ENCODE measurements at places on chromosomes 11 and 22.

DNA sequence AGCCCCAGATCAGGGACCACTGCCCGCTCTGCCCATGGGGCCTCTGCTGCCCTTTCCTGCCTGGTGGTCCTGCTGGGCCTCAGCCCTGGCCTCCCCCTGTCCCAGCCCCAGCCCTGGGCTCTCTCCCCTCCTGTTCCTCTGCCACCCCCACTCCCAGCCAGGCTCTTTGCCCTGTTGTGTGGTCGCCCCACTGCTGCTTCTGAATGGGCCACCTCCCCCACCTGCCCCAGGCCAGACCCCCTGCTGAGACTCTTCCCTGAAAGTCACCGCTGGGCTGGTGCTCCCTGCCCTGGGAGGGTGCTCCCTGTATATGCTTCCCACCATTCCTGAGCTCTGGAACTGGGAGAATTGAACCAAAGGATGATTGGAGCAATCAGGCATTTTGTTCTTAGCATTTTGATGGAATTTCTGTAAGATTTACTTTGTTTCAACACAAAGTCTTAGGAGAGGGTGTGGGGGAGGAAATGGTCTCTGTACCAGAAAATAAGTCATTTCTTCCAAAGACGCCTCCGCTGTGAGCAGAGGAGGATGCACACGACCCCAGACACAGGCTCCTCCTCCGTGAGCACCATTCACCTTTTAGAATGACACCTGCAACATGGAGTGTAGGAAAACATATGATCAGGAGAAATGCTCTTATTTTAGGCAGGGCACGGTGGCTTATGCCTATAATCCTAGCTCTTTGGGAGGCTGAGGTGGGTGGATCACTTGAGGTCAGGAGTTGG lies 5.2 kb downstream of the APOBEC3B start:
- no peak for DNase-seq

- no peak for DNase-seq
These were observed 4.1 kb upstream of the ANKRD13D start for GRCh38 chr11:67284811-67285540.

DNA sequence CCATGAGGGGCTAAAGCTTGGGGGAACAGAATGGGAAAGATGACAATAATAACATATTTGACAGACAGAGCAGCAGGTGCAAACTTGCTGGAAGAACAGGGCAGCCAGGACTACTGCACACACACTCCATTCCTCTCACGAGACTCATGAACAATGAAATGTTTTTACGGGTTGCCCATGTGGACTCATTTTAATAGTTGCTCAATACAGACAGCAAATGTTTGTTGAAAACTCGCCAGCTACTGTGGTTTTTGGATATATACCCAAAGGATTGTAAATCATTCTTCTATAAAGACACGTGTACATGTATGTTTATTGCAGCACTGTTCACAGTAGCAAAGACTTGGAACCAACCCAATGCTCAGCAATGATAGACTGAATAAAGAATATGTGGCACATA lies 10.3 kb downstream of the SYT13 start:
- DNase-seq: no peak

- no peak for DNase-seq
These were observed 186.5 kb downstream of the SHANK2 start for GRCh38 chr11:71065841-71066240.

- no peak for DNase-seq
These were observed 94.8 kb downstream of the KCNQ1 start for GRCh38 chr11:2539371-2540222.

DNA sequence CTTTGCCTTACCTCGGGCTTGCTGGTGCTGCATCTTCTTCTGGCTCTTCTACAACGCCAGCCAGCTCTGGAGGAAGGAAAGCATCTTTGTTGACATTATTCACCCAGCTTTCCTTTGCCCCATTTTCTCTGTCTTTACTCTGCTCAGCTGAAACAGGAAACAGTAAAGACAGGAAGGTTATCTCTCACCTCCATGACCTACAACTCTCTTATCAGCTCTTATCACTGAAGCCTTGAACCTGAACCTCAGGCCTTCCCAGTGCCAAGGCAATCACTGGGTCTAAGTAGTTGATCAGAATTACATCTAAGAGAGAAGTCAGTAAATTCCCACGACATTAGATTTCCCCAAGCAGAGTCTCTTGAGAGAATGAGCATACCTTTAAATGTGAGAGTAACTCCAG lies 59.6 kb upstream of the CCDC89 start:
- DNase-seq: no peak

DNA sequence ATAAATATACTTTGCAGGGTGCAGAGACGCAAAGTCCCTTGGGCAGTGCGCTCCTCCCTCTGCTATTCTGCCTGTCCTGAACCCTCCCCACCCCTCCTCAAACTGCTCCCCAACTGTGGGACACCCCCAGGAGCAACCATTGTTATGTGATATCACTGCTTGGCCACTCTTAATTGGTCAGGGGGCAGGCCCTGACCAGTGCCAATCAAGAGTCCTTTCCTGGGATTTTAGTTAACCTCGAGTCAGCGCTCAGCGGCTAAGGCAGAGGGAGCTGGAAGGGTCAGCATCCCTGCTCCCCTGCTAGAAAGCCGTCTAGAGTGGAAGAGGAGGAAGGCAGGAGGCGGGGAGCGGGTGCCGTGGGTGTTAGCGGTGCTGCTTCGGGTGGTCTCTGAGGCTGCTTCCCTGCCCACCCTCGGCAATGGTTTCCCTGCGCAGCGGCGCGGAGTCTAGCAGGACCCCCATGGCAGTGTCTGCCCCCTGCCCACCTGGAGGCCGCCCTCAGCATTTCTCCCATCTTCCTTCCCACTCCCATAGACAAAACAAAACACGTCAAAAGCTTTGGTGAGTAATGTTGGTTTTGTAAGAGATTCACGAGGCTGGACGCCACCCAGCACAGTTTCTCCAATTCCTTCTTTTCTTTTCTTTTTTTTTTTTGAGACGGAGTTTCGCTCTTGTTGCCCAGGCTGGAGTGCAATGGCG lies 38.4 kb upstream of the A4GALT start:
- DNase-seq: no peak

DNA sequence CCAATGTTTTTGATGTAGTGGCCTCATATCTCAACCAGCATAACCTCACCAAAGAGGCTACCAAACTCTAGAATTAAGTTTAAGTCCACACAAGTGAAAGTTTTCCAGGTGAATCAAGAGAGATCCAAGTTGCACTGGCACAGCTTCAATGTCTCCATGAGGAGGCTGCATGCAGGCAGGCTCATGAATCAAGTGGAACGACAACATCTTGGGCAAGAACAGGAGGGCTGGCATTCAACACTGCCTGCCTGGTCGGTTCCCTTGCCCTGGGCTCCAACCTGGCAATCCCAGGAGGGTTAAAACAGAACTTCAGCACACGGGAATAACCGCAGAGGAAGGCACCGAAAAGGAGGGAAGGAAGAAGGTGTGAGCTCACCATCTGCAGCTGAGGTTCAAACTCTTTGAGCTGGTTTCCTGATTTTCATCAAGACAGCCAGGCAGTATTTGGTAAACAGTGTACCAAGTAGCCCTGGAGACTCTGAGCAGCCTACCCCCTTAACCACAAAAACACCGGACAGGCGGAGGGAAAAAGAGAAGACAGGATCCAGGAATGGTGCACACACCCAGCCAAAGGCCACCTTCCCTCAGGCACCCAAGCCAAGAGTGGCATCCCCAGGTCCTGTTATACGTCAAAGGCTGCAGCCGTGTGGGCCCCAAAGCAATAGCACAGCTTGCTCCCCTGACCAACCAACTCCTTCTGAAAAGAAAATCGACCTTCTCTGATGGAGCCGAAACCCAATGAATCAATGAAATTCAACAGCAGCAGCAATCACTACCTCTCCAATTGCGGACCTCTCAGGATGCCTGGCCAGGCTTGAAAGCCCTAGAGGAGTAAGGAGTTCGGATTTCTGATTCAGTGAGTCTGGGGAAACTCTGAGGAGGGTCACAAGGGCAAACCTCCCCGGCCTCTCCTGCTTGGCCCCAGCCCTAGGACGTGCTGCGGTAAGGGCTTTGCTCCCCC lies 1.3 kb downstream of the PACSIN2 start:
- DNase-seq: no peak

DNA sequence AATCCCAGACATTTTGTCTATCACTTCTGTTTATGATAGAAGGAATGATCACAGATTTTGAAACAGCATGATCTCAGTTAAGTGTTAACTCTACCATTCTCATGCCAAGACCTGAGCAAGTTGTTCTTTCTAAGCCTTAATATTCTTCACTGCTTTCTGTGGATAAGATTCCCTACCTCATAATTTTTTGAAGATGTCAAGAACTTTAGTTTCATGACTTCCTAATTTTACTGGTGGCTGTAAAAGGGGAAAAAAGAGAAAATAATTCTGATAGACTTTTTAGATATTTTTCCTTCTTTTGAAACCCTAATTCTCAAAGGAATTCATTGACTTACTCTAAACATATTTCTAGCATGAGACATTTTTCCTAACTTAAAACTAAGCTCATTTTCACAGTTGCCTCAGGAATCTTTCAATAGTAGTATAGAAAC lies 520.0 kb upstream of the LUZP2 start:
- DNase-seq: no peak

- no peak for DNase-seq
These were observed 254.2 kb downstream of the TBC1D22A start for GRCh38 chr22:47016631-47017030.

DNA sequence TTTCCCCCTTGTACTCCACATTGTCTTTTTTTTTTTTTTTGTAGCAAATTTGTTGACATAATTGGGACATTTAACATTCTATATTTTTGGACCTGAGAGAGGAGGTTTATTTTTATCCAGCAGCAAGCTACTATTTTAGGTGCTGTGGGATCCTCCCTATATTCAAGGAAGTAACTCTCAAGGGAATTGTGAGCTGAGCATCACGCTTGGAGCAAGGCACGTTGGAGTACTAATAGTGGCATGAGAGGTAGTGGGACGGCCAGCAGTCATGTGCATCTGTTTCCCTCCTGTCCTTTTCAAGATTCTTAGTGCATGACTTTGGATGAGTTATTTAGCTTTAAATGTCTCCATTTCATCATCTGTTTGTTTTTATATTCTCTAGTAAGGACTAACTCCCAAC lies 52.3 kb downstream of the EXT2 start:
- no peak for DNase-seq

- no peak for DNase-seq
These were observed 65.1 kb downstream of the PRMT3 start for GRCh38 chr11:20452585-20452984.

- DNase-seq: no peak
These were observed 646.8 kb upstream of the CCDC90B start for GRCh38 chr11:83933008-83933407.

DNA sequence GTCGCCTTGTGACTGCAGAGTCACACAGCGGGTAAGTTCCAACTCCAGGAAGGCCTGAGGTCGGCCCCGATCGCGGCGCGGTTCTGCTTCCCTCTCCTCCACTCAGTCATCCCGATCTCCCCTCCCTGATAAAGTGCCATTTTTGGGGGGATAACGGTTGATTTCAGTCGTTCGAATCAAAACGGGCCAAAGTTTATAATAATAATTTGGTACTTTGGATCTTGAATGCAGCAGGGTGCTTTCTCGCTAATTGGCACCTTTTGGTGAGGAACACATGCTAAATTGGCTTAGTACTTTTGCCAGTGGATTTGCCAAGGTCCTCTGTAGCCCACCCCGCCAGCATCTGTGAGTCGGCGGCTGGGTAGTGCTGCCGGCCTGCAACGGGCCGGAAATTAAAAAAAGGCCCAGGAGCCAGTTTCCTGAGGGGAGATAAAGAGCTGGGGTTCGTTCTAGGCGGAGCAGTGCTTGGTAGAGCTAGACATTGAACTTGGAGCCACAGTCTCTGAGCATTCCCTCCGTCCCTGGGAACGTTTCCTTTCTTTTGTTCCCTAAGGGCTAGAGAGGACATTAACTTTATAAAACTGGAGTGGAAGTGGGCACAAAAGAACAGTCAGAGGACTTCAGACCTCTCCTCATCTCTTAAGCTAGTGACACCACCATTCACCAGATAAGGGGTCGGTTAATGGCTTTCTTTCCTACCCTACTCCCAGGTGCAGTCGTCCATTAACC lies 997 bp downstream of the UBE2L3 start:
- no peak for DNase-seq

GRCh38 chr11:64744544-64745188 lies 724 bp upstream of the RASGRP2 start:
- DNase-seq: peak; percentile 53

DNA sequence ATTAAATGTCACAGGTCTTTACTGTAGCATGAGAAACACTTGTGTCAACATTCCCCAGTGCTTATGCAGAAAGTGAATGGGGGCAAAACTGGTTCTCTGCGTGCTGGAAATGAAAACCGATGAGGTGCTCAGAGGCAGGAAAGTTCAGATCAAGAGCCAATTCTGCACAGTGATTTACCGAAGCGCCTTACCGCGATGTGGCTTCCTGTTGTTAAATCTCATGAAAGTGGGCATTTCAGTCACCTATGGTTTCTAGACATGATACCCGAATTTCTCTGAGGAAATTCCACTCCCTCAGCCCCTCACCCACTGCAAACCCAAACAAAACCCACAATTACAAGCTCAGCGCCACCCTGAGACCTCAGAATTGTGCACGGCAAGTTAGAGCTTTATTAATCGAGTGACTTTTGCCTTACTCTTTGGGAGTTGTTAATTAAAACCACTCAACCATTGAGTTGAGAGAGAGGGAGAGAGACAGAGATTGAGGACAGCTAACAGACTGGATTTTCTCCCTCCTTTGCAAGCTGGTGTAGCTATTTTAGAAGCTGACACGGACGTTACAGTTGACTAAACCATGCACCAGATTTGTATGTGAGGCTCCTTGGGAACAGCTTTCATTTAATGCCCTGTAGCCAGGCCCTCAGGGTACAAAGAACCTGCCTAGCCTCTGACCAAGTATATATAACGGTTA lies 196.4 kb downstream of the DBX1 start:
- no peak for DNase-seq

GRCh38 chr22:20466659-20467379 lies 28.8 kb downstream of the KLHL22 start:
- DNase-seq: no peak

GRCh38 chr22:36065775-36066544 lies 37.3 kb upstream of the RBFOX2 start:
- DNase-seq: peak; percentile 41

GRCh38 chr11:87223816-87224215 lies 186.1 kb downstream of the TMEM135 start:
- no peak for DNase-seq

GRCh38 chr11:46149826-46150225 lies 28.6 kb upstream of the PHF21A start:
- DNase-seq: no peak

- DNase-seq: no peak
These were observed 466.8 kb downstream of the SOX6 start for GRCh38 chr11:15889363-15890030.

- no peak for DNase-seq
These were observed 69.3 kb downstream of the TTC17 start for GRCh38 chr11:43427971-43428370.
